ENCODE measurements at places on chromosomes 16 and 17. TPM values are rescaled to one million over a fixed set of nuclear protein-coding genes. Genes with fewer than 3 reads are reported as not detected.

Gene DNAJC7
- total RNA-seq: 107 TPM

DNA sequence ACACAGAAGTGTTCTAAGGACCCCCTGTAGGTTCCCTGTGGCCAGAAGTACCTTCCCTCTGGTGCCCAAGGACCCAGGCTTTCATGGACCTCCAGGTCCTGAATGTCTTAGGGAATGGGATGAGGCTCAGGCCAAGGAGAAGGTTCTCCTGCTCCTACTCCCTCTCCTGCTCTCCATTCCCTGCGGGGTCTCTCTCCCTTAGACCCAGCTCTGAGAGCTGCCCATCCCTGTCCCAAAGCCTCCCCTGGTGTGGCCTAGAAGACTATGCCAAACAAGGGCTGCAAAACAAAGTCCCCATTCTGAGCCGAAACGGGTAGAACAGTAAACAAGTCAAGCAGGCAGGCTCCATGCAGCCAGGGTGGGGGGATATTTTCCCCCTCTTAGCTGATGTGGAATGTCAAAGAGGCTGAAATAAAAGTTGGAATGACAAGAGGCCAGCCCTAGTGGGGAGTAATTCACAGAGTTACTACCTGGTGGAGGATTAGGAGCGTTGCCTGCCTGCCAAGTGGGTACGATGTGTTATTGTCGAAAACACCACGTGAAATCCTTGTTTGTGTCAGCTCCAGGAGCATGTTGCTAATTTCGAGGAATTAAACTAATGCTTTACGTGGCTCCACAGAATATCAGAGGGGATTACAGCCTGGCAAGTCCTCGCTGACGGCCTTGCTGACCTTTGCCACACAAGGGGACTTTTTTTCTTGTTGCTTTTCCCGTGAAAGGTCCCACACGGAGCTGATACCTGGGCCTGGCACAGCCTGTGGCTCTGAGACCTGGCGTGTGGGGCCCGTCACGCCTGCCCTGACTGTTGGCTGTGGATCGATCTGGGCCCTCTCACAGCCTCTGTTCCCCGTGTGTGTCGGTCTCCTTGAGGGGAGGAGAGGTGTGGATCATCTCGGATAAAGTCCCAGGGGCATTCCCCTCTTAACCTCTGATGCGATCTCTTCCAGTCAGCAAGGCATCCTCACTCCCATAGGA, 2.9 kb downstream of the WFIKKN2 start:
- no peak for DNase-seq

Gene CA7
- total RNA-seq: not detected

- DNase-seq: no peak
These were observed 67.5 kb downstream of the SEC14L1 start for GRCh38 chr17:77208217-77208808.

- no peak for DNase-seq
These were observed 549 bp downstream of the SLC26A11 start for GRCh38 chr17:80220736-80221215.

DNA sequence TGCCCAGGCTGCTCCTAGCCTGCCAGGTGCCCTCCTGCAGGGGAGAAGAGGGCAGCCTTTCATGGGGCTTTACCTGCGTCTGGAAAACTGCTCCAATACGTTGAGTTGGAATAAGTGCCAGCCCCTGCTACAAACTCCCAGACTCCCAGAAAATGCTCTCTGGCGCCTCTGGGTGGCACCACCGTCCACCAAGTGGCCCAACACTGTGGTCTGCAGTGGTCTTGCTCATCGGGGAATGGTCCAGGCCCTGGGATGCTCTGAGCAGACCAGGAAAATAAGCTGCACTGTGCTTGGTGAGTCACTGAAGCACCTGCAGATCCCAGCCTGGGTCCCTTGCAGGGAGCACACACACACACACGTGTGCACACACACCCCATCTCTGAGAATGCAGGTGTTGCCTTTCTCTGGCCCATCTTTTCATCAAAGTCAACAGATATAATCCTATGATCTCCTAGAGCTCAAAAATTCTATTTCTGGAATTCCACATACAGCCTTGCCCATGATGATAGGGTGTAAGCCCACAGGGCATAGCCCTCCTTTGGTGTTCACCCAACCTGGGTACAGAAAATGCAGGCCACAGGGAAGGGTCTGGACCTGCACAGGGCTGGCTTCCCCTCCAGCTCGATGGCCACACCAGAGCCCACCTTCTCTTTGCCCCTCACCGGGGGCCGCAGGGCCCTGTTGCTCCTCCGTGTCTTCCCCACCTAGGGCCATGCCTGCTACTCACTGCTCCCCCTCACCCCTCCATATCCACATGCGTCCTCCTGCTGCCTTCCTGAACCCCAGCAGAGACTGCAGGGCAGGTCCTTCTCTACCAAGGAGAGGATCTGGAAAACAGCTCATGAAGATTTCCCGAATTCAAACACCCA, 20.5 kb downstream of the CDIP1 start:
- peak; percentile 36 for DNase-seq

- DNase-seq: peak; percentile 41
These were observed 982 bp downstream of the SPAG9 start for GRCh38 chr17:51119415-51120356.

Gene ADAM11
- 0.94 TPM for total RNA-seq

GRCh38 chr16:56835320-56835719, 29.7 kb upstream of the SLC12A3 start:
- no peak for DNase-seq

DNA sequence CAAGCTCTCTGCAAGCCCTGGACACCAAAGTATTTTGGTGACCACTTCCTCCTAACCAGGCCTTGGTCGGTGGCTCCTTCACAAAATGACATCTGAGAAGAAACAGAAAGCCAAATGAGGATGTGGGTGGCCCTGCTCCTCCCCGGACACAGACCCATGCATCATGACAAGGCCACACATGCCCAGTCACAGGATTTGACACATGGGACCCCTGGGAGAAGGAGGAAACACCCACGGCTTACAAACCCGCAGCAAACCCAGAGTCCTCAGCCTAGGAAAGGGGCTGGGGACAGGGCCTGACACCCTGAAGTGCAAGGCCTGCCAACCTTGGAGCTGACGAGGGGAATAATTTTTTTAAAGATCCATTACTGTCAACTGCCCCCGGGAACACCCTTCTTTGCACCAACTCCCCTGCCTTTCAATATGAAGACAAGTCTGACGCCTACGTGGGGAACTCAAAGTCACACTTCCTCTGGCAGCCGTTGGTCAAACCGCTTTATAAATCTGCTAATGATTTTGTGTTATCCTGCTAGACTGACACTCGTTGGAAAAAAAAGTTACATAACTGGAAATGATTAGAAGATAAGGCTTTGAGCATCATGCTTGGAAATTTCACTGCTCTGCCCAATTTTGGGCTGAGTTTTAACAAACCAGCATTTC, 41.3 kb downstream of the GAS7 start:
- no peak for DNase-seq

GRCh38 chr16:69240331-69240730, 53.4 kb downstream of the SNTB2 start:
- no peak for DNase-seq

DNA sequence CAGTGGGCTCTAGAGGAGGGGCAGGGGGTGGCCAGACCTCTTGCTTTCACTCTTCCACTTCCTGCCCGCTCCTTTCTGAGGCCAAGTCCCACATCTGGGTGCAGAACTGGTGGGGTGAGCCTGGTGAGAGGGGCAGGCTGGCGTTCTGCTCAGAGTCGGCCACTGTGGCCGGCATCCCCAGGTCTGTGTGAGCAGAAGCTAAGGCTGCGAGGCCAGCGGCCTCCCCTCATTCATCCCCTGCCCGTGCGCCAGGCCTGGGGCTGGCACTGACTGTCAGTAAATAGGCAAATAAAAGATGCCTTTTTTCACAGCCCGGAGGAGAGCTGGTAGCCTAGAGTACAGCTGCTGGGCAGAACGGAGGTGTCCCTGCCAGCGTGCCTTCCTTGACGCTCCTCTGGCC, 1.2 kb downstream of the DEF8 start:
- no peak for DNase-seq

DNA sequence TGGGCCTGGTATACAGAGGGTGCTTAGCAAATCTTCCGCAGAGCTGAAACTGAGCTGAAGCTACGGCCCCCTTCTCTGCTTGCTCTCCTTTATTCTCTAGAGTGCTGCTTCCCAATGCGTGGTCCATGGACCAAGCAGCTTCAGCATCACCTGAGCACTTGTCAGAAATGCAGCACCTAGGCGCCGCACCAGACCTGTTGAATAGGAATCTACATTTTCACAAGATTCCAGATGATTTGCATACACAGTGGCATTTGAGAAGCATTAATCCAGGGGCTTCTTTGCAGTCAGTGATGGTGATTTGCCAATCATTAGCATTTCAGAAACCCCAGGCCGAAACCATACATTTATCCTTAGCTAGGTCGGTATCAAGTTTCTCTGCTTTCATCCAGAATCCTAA, 204.2 kb downstream of the CDH13 start:
- no peak for DNase-seq

Gene PRR29
- total RNA-seq: not detected

Gene DVL2
- total RNA-seq: 49.5 TPM

DNA sequence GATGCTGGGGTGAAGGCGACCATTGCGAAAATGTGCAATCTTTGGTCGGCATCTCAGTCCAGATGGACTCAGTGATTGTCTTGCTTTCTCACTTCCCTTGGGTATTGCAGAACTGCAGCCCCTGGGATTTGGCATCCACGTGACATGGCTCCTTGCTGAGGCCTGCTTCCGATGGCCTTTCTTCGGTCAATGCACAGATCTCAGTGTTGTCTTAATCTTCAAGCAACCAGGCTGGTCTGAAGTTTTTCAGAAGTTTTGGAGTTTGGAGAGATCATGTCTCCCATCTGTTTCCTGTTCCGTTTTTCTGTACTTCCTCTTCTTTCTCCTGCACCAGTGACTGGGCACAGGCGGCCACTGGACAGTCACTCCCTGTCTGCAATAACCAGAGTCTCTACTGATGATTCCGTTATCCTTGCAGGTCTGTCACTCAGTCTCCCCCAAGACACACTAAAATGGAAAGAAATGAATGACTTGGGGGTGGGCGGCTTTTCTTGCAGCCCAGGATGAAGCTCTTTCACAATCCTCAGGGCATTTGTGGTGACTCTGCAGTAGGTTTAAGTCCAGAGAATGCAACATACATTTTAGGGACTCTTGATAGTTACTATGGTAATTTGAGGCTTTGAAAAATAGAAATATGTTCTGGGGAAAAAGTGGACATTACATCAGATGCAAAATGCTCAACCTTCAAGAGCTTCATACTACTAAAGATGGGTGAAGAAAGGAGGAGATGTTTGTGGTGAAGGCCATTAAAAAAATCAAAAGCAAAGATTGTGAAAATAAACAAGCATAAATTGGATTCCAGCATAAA, 106.3 kb upstream of the ZFHX3 start:
- no peak for DNase-seq

- DNase-seq: no peak
These were observed 55.1 kb downstream of the SOX9 start for GRCh38 chr17:72175787-72176515.

GRCh38 chr16:13436641-13437412, 483.1 kb upstream of the ERCC4 start:
- DNase-seq: no peak

- DNase-seq: no peak
These were observed 218.5 kb upstream of the RPL38 start for GRCh38 chr17:73984941-73985340.

GRCh38 chr17:30920282-30920681, 1.5 kb upstream of the ADAP2 start:
- DNase-seq: no peak

DNA sequence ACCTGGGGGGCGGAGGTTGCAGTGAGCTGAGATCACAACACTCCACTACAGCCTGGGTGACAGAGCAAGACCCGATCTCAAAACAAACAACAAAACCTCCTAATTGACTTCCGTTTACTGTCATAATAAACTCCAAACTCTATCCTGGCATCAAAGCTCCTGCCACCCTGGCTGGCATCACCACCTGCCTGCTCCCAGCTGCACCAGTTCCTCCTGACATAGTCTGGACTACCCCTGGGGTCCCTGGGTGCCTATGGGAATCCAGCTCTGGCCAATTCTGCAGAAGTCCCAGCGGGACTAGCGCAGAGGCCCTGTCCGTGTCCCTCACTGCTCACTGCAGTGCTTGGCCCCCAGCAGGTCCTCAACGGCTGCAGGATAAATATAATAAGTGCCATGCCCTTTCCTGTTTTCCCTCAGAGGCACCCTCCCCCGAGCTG, 723 bp downstream of the NTHL1 start:
- no peak for DNase-seq

Gene NOS2
- not detected for total RNA-seq

- DNase-seq: no peak
These were observed 25.6 kb upstream of the CRISPLD2 start for GRCh38 chr16:84794186-84794585.

DNA sequence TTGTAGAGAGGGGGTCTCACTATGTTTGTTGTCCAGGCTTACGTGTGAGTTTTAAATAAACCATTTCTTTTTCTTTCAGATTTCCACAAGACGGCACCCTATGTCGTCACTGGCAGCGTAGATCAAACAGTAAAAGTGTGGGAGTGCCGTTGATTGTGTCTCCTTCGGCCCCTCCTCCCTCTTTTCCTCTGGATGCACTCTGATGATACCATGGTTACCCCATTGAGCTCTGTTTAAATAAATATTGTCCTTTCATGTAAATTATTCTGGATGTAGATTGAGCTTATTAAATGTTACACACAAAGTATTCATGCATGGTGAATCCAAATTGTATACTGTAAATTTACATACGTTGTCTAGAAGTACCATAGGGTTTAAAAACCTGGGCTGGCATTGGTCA, 29.9 kb downstream of the CLUH start:
- no peak for DNase-seq

Data from NCI-H460 (cell line).